Endothelial cell (in vitro differentiated cells): ENCODE measurements at places on chromosomes 2 and 18. TPM values are rescaled to one million over a fixed set of nuclear protein-coding genes. Genes with fewer than 3 reads are reported as not detected.

HOXD3 gene
- total RNA-seq = 4.1 TPM

DNA sequence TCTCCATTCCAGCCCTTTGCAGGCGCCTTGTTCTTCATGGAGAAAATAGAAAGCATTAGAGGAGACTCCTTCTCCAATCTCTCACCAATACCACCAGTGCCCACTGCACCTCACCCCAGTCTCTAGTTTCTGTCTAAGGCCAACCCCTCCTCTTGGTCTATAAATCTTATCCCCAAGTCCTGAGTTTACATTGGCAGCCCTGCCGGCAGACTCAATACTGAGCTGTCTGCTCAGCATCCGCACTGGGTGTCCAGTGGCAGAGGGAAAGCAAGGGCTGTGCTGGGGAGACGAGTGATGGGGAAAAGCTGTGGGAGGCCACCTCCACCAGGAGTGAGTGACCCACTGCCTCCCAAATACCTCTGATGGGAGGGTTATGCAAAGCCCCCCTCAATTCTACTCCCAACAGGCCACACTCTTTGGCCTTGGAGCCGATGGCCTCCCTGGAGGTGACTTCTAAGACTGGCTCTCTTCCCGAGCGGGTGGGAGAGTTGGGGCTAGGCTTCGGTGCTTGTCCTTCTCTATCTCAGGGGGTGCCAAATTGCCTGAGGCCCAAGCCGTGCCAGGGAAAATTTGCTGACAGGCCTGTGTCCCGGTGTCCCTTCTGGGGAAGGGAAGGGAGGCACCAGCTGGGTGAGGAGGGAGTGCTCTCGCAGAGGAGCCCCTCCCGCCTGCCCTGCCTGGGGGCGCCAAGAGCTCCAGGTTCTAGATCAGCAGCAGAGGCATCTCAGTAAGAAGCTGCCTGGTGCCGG, 165.2 kb upstream of the MSH6 start:
- DNase-seq = no peak

DNA sequence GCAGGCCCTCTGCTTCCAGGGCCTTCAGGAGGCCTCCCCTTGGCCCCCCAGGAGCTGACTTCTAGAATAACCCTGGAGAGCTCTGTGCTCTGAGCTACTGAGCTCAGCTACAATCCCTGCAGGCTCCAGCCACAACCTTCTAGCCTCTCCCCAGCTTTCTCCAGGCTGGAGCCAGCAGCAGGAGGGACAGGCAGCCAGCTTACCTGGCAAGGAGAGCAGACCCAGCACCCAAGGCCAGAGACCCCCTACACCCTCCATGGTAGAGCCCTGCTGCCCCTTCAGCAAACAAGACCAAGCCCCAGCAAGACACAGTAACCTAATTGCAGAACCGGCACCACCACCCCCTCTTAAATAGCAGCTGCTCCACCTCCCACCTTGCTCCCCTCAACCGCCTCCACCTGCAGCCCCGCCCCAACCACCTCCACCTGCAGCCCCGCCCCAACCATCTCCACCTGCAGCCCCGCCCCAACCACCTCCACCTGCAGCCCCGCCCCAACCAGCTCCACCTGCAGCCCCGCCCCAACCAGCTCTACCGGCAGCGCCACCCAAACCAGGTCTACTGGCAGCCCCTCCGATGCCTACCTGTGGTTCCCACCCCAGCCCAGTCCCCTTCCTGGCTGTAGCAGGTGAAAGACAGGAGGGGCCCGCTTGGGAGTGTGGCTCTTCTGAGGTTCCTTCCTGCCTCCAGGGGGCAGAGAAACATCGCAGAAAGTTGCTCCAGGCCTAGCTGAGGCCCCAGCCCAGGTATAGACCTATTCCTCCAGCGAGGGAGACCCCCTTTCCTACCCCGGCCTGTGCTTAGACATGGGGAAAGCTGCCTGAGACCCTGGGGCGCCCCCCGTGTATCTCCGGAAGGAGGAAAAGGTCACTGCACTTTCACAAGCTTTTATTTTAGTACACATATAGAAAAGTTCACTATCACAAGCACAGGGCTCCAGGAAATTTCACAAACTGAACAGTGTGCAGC, at the start of gene ASTL:
Gene ASTL, minus strand, starts transcription at position 324 of the 967 bp plus-strand sequence. Its CDS starts 66 bp downstream, at position 258.
- DNase-seq = peak; percentile 48

DNA sequence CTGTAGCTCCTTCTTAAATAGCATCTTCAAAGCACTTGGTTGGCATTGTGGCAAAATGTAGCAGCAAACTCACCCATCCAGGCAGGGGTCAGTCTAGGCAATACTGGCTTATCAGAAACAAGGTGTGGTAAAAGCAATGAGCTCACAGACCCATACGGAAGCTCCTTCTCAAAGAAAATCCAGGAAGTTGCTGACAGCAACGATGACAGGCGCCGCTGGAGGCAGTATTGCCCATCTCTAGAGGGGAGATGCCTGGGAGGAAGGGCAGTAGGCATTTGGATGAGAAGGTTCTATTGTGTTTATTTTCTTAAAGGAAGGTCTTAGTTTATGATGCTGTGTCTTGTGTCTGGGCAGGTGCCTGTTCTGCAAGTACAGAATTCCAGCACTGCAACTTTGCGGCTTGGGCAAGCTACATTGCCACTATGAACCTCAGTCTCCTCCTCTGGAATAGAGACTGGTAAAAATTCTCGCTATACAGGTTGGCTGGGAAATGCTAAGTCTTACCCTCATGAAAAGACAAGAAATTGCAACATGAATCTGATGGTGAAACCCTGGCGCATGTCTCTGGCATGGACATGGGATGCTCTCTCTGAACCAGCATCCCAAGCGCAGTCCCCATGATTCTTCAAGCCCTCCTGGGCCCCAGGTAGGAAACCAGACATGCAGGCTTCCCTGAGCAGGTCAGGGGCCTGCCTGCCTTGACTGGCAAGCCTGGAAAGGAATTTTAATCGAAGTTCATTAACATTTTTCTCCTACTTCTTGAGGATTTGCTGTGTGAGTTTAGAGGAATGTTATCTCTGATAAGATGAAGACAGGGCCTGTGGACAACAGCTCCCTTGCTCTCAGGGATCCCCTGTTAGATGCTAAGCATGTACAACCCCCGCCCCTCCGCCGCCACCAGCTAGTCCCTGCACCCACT, 156.0 kb downstream of the TFCP2L1 start:
- peak; percentile 64 for DNase-seq
